ENCODE measurements at places on chromosomes 2 and 18.

DNA sequence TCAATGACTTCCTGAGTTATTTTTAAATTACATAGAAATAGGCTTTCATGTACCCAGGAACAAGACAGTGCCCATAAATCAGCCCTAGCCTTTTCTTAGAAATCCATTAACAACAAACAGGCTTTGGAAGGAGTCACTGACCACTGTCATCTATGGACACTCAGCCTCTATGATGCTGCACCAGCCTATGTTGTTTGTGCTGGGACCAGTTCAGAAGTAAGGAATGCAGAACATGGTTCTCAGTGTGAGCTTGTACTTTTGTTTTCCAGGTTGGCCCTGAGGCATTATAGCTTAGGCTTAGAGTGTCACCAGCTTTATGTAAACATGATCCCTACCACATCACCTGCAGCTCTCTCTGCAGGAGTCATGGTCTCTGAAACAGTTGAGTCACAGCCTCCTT, 335.7 kb upstream of the CDH7 start:
- no peak for DNase-seq

- DNase-seq, result no peak
Observed at GRCh38 chr2:180607514-180608049, 372.8 kb upstream of the UBE2E3 start.

DNA sequence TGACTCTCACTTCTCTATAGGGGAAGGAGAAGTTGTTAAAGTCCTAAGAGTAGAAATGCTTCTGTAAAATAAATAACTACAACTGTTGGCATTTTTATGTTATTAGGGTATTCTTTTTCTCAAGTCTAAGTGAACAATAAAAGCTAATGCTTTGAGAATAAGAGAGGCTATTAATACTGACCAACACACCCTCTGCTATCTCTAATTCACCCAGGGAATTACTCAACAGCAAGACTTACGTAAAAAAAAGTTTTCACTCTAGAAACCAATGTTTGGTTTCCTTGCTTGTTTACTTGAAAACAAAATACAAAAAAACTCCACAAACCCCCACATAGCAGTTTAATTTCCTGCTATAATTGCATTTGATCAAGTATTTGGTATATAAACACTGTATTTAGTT, 25.2 kb downstream of the CHN1 start:
- no peak for DNase-seq

GRCh38 chr2:218152777-218153176, 14.0 kb downstream of the CXCR1 start:
- no peak for DNase-seq

DNA sequence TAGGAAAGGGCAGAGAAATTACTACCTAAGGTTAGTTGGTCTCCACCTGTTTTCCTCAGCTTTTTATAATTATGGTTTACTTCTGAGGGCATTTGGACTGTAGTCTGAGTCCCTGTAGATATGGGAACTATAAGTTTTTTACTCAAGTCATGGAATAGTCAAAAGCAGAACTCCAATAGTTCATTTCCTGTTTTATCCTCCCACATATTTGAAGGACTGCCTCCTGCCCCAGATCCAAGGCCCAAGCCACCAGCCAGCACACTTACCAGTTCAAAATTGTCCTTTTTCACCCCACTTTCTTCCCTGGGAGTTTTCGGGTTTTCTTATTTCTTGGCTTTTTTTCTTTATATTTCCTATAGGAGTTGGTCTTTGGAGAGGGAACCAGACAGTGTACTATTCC, 164.1 kb downstream of the MBD5 start:
- DNase-seq, result no peak

GRCh38 chr2:105746177-105747080, 1.7 kb downstream of the NCK2 start:
- no peak for DNase-seq

DNA sequence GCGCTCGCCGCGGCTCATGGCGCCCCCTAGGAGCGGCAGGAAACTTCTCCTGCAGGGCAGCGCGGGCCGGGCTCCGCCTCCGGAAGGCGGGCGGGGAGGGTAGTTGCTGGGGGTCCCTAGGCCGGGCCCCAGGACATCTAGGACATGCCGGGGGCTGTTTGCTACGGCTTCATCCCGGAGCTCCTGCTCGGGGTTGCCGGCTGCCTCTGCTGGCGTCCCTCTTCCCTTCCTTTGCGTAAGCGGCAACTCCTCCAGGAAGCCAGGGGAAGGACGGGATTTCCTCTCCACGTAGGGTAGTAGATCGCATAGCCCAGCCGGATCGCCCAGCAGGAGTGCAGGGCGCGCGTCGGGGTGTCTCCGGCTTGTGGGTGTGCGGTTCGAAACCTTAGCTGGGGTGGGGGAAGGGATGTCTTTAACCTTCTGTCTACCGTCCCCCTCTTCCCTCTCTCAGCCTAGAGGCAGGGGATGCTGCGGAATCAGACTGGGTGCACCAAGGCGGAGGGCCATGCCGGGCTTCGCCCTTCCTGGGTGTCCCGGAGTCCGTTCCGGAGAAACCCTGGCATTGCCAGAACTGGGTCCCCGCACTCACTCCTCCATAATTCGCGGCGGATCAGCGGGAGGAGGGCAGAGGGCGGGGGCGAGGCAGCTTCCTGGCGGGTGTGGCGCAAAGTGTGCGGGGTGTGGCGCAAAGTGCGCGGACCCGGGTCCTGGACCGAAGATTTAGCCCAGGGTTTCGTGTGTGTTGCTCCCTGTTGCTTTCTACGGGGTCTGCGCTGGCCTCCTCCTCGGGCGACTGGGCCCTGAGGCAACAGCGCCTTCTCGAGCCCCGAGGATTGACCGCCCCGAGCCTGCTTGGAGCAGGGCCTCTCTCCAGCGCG, 12.2 kb upstream of the SKOR2 start:
- DNase-seq, result no peak

GRCh38 chr2:33342705-33343104, 133.7 kb upstream of the RASGRP3 start:
- DNase-seq, result no peak

DNA sequence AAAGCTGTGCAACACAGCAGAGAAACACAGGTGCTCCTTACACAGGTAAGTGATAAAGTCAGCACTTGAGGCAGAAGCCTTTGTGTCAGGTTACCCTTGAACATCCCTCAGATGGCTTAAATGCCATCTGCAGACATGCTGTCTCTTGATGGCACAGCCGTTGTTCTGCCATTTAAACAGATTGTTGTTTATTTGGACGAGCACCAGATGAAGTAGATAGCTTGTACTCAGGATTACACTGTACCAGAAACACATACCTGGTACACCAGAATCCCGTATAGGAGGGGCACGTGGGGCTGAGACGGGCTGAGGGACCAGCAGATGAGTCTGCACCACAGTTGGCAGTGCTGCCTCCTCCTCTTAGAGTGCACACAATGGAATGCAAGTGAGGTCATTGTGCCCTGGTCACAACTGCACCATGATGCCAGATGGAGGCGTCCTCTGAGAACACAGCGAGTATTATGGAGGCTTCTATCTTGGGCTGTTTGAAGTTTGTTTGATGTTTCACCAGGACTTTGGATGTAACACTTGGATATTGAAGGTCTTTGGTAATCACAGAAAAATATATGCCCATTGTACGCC, 143.0 kb downstream of the TANC1 start:
- no peak for DNase-seq

DNA sequence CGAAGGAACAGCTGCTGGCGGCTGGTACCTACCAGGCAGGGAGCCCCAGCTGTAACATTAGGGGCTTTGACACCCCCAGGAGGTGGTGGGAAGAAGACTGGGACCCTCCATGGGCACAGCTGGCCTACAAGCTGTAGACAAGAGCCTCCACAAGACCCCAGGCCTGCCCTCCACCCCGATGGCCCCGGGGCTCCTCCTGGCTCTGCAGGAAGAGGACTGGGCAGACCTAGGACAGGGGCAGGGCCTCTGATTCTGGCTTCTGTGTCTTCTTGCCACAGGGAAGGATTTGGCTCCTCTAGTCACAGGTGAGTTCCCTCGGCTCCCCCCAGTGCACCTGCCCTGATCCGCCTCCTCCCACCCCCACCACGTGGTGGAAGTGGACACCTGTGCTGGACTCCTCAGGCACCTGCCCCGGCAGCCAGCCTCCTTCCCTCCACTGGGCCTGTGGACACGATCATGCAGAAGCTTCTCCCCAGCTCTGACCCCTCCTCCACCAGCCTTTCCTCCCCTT, 53.4 kb upstream of the ODC1 start:
- no peak for DNase-seq

DNA sequence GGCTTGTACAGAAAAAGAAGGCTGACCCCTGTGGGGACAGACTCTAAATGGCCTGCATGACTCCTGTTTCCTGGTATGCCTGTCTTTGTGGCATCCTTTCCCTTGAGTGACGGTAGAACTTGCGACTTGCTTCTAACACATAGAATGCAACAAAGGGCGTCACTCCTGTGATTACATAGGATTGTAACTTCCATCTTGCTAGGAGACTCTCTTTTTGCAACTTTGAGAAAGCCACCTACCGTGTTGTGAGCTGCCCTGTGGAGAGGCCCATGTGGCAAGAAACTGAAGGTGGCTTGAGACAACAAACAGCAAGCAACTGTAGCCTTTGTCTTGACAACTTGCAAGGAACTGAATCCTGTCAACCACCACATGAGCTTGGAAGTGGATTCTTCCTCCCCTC, 46.5 kb downstream of the THNSL2 start:
- no peak for DNase-seq

DNA sequence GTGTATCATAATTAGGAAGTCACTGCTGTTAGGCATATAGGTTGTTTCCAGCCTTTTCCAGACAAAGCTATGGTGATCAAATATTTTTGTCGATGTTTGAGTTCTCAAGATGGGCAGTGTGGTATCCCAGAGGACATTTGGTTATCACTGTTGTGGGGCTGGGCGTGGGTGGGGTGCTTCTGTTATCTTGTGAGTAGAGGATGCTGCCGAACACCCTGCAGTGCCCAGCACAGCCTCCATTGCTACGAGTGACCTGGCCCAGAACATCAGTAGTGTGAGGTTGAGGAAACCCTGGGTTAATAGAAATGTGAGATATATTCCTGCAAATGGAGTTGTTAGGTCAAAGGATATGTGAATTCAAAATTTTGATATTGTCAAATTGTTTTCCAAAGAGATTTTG, 33.2 kb downstream of the ZNF236 start:
- no peak for DNase-seq

GRCh38 chr2:71082402-71083252, 14.2 kb downstream of the NAGK start:
- no peak for DNase-seq

DNA sequence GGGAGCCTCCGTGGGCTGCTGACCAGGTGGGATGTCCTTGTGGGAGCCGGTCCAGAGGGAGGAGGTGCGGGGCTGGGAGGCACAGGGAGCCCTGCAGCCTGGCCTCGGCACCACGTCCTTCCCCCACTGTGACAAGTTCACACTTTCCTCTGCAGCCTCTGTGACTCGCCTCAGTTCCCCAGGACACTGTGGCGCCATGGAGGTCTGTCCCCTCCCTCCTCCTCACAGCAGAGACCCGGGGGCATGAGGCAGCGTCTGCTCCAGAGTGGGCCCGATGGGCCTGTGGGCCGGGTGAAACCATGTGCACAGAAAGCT, 27.3 kb upstream of the KCNG2 start:
- no peak for DNase-seq

DNA sequence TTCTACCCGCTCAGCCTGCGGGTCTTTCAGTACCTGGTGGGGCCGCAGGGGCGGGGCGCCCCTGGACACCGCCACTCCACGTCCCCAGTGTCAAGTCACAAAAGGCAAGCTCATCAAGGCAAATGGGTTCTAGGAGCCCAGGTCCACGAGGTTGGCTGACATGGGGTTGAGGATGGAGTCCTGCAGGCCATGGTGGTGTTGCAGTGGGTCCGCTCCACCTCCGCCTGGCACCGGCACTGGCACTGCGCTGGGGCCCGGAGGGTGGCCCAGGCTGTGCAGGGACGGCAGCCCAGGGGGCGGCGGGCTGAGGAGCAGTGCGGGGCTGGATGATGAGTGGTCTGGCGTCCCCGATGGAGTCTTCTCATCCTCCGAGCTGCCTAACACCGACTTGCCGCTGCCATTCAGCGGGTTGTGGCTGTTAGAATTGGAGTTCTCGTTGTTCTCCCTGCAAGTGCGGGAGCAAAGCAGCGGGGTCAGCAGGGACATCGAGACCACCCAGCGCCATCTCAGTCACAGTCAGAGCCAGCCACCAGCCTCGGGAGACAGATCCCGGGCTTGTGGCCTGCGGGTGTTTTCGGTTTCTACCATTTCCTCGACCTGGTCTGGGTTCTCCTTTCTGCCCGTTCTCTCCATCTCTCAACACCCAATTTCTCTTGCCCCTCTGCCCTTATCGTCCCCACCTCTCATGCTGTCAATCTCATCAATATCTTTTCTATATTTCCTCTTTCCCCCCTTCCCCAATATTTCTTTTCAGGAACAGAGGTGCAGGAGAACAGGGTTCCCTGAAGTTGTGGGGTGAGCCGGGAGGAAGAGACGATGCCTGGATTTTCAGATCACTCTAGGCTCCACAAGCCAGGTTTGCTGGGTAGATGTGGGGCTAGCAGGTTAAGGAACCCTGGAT, 3.0 kb downstream of the SIX2 start:
- DNase-seq, result no peak

All from type B pancreatic cell (in vitro differentiated cells).